ENCODE measurements at places on chromosomes 7 and 10.

GRCh38 chr7:129797214-129797789 is 155.5 kb downstream of the UBE2H start:
- DNase-seq: no peak

DNA sequence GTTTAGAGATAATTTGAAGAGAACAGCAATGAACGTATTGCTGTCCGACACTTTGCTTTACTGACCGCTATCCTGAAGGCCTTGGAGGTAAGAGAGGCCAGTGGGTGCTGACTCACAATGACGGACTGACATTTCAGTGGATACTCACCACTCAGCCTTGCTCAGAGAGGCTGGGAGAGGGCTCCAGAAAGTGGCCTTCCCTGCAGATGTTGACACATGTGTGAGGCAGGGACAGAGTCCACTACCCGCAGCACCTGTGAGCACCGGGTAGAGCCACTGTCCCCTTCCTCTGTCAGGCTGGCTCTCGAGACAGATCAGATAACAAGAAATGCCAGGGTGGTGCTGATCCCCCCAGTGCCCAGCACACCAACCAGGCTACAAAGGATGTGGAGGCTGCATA is 75.0 kb downstream of the GPR26 start:
- no peak for DNase-seq

DNA sequence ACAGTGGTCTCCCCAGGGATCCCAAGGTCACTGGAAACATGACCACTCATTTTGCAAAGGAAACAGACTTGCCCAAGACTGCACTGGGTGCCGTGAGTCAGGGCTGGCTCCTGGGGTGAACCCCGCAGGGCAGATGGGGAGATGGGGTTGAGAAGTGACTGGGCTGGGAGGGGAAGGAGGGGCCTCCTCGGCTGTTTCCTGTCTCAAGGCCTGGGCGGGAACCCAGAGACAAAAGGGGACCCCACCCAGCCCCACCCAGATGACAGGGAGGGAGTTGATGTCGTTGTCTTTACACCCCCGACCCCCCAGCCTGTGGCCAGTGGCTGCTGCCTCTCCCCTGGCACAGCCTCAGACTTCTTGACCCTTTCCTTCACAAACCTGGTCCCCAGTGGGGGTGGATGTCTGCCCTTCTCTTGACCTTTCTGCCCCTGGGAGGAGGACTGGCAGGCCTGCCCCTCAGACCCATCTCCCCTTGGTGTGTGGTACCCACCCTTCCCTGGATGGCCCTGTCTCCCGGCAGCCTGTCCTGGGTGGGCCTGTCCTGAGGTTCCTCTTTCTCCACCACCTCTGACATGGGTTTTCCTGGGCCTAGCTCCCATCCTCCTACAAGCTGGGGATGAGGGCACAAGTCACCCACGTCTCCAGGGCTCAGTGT is 1.4 kb downstream of the MYO1G start:
- DNase-seq: no peak

- DNase-seq: no peak
Measured at GRCh38 chr10:123560301-123561140, 105.6 kb upstream of the GPR26 start.
